CD4-positive, alpha-beta memory T cell (primary cell): ENCODE measurements at places on chromosomes 2 and 18. TPM values are rescaled to one million over a fixed set of nuclear protein-coding genes. Genes with fewer than 3 reads are reported as not detected.
A peak's percentile ranks its signal among the peaks of the same experiment; 100 is the strongest.

- DNase-seq: no peak
Measured at GRCh38 chr2:223923976-223924375, 21.2 kb downstream of the WDFY1 start.

- no peak for DNase-seq
Measured at GRCh38 chr18:77365667-77366066, 116.0 kb downstream of the GALR1 start.

DNA sequence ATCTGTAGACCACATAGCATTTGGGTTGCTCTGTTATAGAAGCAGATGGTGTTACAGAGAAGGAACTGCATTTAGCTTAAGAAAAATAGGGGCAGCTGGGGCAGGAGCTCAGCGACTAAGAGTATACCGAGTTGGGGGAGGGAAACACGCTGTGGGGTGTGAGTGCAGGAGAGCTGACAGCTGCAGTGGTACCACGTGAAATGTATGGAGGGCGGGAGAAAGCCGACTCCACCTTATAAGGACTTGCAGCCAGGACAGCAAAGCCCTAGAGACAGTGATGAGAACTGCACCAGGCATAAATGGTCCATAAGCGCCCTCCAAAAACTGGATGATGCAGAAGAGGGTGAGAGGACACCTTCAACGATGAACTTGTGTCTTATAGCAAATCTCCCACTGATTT, 237.6 kb downstream of the PRKCE start:
- no peak for DNase-seq

DNA sequence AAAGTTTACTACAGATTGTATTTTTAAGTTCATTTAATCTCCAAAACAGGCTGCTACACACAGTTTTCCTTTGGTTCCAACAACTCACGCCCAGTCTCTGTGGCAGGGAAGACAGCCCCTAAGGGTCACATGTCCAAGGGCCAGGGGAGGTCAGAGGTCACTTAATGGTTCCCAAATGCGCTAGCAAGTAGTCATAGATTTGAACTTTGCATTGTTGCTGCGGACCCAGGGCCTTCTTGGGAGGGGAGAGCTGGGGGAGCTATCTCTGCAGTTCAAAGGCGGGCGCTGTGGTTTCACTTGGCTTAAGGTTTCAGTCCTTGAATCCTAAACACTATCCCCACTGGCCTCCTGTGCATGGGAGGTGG, 74.8 kb upstream of the ZNF532 start:
- DNase-seq: no peak

GRCh38 chr2:88903749-88904353, 212.4 kb downstream of the RPIA start:
- DNase-seq: no peak

Gene POU3F3
- not detected for total RNA-seq

Gene CCDC150
- 0.87 TPM for total RNA-seq

- no peak for DNase-seq
Measured at GRCh38 chr18:63158012-63158631, 161.4 kb downstream of the BCL2 start.

GRCh38 chr2:64866797-64867196, 122.4 kb upstream of the SLC1A4 start:
- DNase-seq: no peak

DNA sequence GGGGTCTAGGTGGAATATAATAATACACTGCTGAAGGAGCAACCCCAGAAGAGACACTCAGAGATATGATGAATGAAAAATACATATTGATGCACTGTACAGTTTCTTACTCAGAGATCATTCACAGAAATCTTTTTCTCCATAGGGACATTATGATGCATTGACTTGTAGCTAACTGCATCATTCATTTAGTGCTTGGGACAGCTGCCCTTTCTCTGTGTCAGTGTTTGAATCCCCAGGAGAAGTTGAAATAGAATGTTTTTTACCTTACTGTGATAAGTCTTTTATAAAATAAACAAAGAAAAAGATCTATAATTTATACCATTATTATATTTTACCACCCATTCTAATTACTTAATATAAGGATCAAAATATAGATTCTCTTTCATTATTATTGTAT, 91.7 kb upstream of the DSEL start:
- no peak for DNase-seq

Gene TGIF1
- 95.1 TPM for total RNA-seq

GRCh38 chr2:177998006-177998405, 74.6 kb downstream of the PDE11A start:
- DNase-seq: no peak

DNA sequence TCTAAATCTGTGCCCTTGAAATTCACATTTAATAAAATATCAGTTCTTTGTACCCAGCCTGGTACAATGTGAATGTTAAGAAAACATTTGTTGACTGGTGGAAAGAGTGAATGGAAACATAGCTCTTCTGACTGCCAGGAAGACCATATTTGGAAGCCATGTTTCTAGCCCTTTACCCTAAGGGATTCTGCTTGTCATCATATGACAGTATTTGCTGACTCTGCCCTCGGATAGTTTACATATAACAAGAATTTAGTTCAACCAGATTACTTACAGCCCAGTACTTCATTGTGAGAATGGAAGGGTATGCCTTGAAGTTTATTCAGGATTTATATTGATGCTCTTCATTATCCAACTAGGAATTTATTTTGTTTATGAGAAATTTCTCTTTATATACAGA, 13.8 kb upstream of the KCNS3 start:
- DNase-seq: no peak

Gene CNDP1
- not detected for total RNA-seq

GRCh38 chr2:171598713-171599319, 76.5 kb downstream of the CYBRD1 start:
- DNase-seq: peak; percentile 54

Gene SP5
- not detected for total RNA-seq

DNA sequence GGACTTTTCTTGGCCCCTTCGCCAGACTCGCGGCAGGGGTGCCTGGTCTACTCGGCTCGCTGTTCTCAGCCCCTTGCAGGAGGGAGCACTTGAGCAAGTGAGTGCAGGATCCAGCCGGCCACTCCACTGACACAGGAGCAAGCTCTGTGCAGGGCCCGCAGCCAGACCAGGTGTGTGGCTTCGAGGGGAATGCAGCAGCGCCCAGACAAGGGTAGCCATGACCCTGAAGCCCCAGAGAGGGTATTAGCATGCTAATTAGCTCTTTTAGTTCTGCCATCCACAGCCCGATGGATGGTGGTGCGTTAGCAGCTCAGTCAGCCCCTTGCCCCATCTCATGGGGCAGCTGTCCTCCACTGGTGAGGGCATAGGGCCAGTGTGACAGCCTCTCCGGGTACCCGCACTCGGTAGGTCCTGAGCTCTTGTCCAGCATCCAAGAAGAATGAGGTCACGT, 103.2 kb upstream of the HS6ST1 start:
- no peak for DNase-seq

DNA sequence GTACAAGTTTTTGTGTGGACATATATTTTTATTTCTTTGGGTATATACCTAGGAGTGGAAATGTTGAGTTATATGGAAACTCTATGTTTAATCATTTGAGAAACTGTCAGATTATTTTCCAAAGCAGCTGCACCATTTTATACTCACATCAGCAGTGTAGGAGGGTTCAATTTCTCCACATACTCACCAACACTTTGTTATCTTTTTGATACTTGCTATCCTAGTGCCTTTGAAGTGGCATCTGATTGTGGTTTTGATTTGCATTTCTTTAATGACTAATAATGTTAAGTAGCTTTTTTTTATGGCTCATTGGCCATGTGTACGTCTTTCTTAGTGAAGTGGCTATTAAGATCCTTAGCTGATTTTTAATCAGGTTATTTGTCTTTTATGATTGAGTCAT, 64.7 kb upstream of the SLC8A1 start:
- DNase-seq: no peak

Gene POTEI
- total RNA-seq: not detected

- DNase-seq: no peak
Measured at GRCh38 chr18:36448384-36449290, 151.1 kb downstream of the FHOD3 start.

Gene UCN
- total RNA-seq: 5.4 TPM

Gene GAL3ST2
- total RNA-seq: 0.39 TPM

GRCh38 chr18:77110400-77110799, 22.2 kb downstream of the MBP start:
- DNase-seq: no peak

Gene VIL1
- not detected for total RNA-seq

Gene HOXD8
- not detected for total RNA-seq

Gene UGT1A3
- not detected for total RNA-seq

Gene SLC14A1
- 2.8 TPM for total RNA-seq

GRCh38 chr2:185219981-185220380, 518.6 kb upstream of the FSIP2 start:
- DNase-seq: no peak

Gene IFIH1
- 30.1 TPM for total RNA-seq

DNA sequence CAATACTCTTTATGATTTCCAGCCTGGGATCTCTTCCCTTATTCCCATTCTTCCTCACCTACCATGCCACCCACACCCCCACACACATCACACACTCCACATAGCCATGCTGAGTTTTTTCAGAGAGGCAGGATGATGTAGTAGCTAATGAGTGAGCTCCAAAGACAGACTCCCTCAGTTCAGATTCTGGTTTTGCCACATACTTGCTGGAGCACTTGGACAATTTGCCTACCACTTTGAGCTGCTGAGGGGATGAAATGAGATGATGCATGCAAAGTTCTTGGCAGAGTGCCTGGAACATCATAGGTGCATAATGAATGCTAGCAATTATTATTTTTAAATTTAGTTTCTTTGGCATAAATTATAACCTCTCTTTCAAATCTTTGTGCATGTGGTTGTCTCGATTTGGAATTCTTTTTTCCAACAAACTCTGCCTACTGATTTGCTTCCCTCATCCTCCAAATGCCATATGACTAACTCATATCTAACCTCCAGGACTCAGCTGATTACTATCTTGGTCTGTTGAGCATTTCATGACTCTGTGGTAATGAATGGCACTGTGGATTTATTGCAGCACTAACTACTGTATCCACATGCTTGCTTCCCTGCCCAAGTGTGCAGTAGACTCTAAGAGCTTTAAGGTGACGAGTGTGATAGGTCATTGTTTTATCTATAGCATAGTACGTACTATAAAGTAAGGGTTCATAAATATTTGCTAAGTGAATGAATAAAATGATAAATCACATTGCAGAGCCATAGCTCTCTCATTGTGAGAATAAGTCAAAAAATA, 99.1 kb downstream of the TACR1 start:
- no peak for DNase-seq

Gene CNGA3
- total RNA-seq: not detected

- no peak for DNase-seq
Measured at GRCh38 chr18:48319801-48320638, 89.2 kb downstream of the ZBTB7C start.

DNA sequence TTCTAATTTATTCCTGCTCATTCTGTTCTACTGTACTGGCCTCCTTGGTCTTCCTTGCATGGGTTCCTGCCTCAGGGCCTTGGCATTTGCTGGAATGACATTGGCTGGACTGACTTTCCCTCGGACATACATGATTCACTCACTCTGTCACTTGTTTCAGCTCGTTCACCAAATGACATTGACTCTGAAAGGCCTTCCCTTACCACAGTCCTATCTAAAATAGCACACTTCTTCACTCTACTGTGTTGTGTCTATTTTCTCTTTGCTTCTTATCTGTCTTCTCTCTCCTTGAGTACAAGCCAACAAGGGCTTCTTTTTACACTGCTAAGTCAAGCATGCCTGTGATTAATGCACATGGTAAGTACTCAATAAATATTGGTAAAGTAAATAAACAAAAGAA, 65.6 kb downstream of the SCG2 start:
- no peak for DNase-seq

DNA sequence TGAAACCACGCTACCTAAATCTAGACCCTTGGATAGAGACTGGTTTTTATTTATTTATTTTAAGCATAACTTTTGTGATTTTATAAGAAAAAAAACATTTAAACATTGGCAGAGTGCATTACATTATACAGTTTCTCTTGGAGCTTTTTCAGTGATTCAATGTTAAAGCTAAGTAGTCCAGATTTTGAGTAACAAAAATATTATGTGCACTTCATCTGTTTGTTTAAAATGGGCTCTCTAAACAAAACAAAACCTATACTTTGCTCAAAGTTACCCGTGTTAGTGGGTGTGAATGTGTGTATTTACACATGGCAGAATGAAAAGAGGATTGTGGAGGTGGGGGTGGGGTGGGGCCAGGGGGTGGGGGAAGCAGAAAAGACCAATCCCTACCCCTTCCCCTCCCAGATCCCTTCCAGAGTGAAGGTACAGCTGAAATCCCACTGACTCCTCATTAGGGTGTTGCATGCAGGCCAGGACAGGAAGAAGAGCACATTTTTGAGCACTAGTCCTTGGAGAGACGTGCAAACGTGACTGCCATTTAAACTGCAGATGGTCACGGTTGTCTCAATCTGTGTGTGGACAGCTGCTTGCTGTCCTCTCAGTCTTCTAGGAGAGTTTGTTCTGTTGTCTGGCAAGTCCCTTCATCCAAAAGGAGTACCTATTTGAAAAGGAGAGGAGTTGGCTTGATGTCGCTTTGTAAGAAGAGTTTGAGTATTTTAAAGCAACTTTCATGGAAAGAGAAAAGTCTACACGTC, 303.0 kb downstream of the ICOS start:
- no peak for DNase-seq

- no peak for DNase-seq
Measured at GRCh38 chr18:5173236-5173635, 23.8 kb downstream of the AKAIN1 start.

- DNase-seq: no peak
Measured at GRCh38 chr2:224711381-224711780, 4.8 kb downstream of the CCDC195 start.

Gene CD207
- total RNA-seq: not detected

Gene LRPPRC
- total RNA-seq: 65.3 TPM

Gene SERPINB10
- total RNA-seq: not detected

- DNase-seq: no peak
Measured at GRCh38 chr2:138503087-138503442, 1.5 kb downstream of the SPOPL start.

Gene MC4R
- total RNA-seq: not detected

Gene TSPYL6
- not detected for total RNA-seq

Gene CDH2
- total RNA-seq: not detected

Gene TUBA3D
- not detected for total RNA-seq

Gene ADRA2B
- total RNA-seq: not detected

- no peak for DNase-seq
Measured at GRCh38 chr2:39091543-39091942, 29.3 kb downstream of the SOS1 start.

DNA sequence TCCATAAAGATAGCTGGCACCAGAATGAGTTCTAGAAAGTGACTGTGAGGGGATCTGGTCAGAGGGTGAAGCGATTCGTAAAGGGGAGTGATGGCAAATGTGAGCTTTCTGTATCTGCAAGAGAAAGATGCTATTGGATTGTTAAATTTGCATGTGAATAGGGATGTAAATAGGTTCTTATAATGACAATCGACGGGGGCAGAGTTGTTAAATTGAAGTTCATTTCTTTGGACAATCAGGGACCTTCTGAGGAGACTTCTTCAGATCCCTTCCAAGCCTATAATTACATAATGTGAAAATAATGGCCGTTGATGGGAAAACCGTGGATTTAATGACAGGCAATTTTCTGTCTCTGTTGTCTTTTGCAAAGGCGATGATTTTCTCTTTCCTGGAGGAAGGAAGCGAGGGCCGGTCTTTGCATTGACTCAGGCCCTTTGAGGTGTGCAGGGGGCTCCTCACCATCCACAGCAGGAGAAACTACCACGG, 52.2 kb upstream of the TMEM18 start:
- no peak for DNase-seq
